Urothelium cell line (cell line): ENCODE measurements at places on chromosomes 12 and 14.

GRCh38 chr14:94867946-94868771 is 98.2 kb upstream of the GSC start:
- DNase-seq: peak; percentile 71

GRCh38 chr12:68792952-68793351 is 15.0 kb upstream of the MDM2 start:
- peak; percentile 17 for DNase-seq

- DNase-seq: no peak
These were observed 27.6 kb downstream of the TDP1 start for GRCh38 chr14:89983375-89983774.

DNA sequence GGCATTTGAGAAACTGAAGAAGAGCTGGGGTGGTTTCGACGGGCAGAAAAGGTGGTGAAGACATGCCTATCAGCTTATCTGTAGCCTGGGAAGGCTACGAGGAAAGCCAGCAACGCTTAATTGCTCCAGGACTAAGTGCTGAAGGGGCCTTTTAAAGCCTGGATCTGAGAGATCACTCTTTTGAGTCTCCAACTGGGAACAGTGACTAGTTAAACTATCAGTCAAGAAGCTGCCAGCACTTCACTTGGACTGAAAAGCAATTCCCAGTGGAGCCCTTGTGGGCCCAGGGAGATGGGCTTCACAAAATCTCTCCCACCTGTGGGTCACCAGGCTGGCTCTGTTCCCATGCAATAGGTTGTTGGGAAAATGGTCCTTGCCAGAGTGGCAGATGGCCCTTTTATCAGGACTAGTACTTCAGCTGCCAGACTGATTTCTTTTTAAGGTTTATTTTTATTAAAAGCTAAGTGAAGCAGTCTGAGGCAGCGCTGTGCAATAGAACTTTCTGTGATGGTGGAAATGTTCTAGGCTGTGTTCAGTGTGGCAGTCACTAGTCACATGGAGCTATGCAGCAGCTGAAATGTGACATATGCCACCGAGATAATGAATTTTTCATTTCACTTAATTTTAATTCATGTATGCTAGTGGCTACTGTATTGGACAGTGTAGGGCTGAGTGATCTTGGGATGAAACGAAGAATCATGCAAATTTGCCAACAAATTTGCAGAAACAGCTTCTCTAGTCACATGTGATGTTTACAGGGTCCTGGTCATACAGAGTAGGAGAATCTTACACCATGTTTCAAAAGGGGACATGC is 276.8 kb downstream of the PCNX1 start:
- DNase-seq: no peak

GRCh38 chr14:95303552-95303951 is 16.2 kb downstream of the CLMN start:
- no peak for DNase-seq

DNA sequence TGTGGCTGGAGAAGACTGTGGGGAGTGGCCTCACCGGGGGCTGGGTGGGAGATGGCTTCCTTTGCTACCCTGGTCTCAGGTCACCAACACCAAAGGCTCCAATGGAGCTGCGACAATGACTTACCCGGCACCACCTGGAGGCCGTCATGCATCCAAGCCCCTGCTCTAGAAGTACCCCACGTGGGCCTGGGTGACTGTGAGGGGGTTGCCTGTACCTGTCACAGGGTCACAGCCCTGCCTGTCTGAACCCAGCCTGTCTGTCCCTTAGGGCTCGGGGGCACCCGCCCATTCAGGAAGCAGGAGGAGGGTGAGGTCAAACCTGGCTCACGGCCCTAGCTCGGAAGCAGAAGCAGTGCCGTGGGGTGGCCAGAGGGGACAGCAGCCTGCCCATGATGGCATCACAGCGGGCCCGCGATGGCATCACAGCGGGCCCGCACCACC is 18.9 kb downstream of the ABCB9 start:
- peak; percentile 26 for DNase-seq

- no peak for DNase-seq
These were observed 143.5 kb downstream of the PAX9 start for GRCh38 chr14:36805131-36805559.

- no peak for DNase-seq
These were observed 1098.7 kb downstream of the BCL11B start for GRCh38 chr14:98173305-98173704.

GRCh38 chr14:34093883-34094282 is 143.0 kb upstream of the EGLN3 start:
- DNase-seq: no peak

DNA sequence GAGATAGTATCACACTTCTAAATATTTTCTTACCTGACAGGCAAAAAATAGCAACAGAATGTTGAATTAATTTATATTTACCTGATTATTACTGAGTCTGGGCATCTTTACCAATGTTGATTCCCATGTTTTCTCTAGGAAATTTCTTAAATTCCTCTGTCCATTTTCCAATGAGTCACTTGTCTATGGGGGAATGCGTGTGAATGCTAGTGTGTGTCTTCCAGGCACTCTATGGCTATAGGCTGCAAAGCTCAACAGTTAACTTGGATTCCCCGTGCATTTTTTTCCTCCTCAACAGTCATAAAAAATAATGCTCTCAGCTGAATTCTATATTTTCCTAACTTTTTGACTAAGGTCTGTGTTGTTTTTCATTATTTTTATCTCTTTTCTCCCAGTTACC is 1385.8 kb upstream of the FLRT2 start:
- peak; percentile 13 for DNase-seq

GRCh38 chr14:23464700-23465099 is 4.8 kb upstream of the NGDN start:
- DNase-seq: no peak

DNA sequence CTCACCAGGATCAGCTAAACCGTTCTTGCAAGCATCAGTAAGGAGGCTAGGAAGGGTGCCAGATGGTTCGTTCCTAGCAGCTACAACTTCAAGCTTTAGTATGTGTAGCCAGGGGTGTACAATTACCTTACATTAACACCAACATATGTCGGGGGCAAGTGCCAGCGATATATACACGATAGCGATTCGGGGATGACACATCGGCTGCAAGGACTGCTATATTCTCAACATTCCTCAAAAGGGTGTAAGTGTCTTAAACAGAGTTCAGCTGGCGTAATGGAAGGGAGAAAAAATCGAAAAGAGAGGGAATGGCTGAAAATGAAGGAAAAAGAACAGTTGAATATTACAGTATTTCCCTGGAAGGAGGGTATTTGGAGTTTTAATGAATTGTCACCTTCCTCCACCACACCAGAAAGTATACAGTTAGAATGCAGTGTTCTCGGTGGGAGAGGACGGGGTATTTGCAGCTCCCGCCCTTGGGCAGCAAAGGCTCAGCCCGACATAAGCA is 545 bp downstream of the LIMA1 start:
- peak; percentile 19 for DNase-seq
